ENCODE measurements at places on chromosomes 5 and 9.

GRCh38 chr5:127718181-127718580, 15.0 kb downstream of the CCDC192 start:
- no peak for DNase-seq

- DNase-seq, result no peak
These were observed 51.1 kb downstream of the MPDZ start for GRCh38 chr9:13228431-13228830.

GRCh38 chr5:128085413-128085812, 1.8 kb downstream of the SLC12A2 start:
- DNase-seq, result no peak

DNA sequence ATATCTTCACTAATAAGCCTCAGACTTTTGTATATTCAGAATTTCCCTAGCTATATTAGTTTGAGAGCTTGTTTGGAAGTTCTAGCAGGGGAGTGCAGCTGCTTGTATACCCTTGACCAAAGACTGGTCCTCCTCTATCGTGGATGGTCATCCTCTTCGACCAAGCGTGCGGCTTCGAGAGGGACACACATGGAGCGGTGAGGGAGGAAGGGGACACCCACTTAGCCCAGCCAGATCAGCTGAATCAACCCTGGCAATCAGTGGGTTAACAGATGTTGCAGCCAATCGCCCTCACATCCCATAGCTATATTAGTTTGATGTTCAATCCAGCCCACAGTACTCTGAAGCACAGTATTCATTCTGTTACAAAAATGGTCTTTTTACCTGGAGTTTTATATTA, 3.2 kb downstream of the CAVIN4 start:
- DNase-seq, result no peak

DNA sequence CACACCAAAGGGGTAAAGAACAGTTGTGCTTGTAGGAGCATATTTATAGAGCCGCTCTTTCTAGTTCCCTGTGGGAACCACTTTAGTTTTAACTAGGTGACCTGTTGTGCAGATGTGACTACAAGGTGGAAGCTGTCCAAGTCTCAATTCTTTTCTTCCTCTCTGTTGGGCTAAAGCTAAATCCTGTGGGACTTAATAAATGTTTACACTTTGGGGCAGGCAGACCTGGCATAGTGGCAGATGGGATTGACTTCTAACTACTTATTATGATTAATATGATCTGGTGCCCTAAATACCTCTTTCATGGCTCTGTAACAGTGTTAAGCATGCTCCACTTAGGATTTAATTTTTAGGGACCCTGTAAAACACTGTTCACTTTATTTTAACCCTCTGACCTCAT, 265.3 kb downstream of the KCTD16 start:
- no peak for DNase-seq

GRCh38 chr9:91768507-91768906, 181.5 kb downstream of the ROR2 start:
- DNase-seq, result no peak

DNA sequence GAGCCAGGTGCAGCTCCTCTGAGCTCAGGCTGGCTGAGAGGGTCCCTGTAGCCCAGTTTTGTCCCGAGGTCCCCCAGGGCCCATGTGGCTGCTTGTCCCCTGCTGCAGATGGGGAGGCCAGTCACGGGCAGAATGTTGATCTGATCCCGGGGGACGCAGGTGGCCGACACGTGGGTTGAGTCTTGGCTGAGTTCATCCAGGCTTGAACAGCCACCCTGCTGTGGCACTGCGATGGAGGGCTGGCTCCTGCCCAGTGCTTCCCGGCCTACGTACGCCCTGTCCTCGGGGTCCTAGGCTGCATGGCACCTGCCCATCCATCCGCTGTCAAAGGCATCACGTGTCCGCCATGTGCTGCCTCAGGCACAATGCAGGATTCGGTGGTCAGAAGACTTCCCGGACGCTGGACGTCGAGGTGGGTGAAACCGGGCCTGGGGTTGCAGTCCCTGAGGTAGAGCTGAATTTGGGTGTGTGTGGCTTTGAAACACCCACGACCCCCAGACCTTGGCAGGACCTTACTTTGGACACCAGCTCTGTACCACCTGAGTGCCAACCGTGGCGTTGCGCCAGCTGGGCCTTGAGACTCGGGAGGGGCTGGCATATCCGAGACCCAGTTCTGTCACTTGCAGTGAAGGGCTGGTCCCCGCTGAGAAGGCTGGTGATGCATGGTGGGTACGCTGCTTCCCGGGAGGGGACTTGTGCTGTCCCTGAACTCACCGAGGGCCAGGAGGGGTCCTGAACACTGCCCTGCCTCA, 22.3 kb downstream of the RXRA start:
- DNase-seq, result no peak

DNA sequence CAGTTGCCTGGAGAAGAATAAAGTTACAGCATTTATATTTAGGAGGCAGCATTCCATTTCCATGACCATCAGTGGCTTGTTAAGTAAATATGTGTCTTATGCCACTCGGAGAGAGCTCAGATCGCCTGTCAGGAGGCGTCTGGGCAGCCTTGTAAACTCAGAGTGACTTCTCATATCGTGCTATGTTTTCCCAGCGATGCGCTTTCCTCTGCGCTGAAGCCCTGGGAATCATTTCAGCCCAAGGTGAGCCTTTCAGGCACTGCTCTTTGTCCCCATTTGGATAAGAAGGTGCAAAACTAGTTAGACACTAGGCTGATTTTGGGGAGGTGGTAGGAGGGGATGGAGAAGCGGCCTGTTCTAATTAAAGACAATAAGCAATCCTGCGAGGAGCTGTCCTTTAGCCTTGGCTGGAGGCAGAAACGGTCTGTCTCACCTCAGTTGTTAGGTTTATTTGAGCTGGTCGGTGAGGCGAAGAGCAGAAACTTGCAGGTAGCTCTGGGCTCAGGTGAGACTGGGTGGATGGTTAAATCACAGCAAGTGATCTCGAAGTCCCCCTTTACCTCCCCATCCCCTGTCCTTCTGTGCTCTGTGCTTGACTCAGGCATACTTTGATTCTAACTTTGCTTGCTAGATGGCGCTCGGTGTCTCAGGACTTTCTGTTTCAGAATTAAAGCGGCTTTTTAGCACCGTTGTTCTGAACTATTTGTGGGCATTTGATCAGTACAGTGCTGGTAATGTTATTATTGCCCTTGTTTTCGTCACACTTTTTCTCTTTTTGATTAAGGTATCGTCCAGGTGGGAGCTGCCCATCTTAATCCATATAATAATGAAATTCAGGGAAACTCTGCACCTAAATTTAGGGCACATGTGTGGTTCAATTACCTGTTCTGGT, 24.6 kb downstream of the NR2F1 start:
- no peak for DNase-seq
